ENCODE measurements at places on chromosomes 6 and 20. TPM values are rescaled to one million over a fixed set of nuclear protein-coding genes. Genes with fewer than 3 reads are reported as not detected.

DNA sequence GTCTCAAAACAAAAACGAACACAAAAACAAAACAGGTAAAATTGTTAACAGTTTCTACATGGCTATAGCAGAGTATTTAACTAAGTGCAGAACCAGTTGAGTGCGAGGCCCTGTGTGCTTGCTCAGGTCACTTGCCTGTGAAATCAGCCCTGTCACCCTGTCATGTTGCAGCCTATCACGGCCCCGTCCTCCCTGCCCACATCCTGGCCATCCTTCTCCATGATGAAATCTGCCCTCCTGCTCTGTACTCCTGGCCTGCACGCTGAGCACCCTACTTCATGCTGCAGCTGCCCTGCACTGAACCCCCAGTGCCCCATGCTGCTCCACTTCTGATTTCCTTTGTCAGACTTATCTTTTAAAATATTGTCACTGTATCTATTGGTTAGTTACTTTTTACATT lies 62.4 kb downstream of the DTD1 start:
- no peaks in the 10 kb centered on the region for H3K27me3 ChIP-seq
- H3K4me1 ChIP-seq: peaks cover 7% of the 10 kb centered on the region
- no peaks in the 10 kb centered on the region for H3K36me3 ChIP-seq

The BMP2 gene
- 10.4 TPM for total RNA-seq

DNA sequence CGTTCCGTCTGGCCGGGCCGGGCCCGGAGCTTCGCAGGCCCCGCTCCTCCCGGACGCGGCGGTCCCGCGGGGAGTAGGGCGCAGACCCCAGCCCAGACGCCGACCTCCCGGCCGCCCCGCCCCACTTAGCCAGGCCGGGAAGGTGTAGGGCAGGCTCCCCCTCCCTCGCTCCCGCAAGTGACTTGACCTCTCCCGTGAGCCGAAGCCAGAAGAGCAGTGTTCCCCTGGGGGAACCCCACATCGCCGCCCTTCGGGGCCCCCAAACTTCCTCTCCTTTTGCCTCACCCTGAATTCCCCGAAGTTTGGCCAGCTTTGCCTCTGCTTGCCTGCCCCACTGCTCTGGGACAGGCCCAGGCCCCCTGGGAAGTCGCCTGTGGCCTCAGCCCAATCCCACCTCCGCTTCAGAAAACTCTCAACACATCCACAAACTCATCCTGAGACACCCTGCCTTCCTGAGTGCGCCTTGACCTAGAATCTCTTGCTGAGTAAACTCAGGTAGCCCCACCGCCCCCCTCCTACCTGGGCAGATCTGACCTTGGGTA lies 524 bp upstream of the NOL4L start:
- peaks cover 5% of the 10 kb centered on the region for H3K4me1 ChIP-seq
- no peak overlapping the region for H3K27ac ChIP-seq
- peak overlapping the region; percentile 69 for H3K4me3 ChIP-seq
- no peaks in the 10 kb centered on the region for H3K36me3 ChIP-seq
- H3K27me3 ChIP-seq: no peaks in the 10 kb centered on the region

The EEF1A2 gene
- total RNA-seq: 2.4 TPM

- no peaks in the 10 kb centered on the region for H3K27me3 ChIP-seq
- H3K4me3 ChIP-seq: peak overlapping the region; percentile 22
- peak overlapping the region; percentile 65 for H3K27ac ChIP-seq
- H3K36me3 ChIP-seq: peaks cover 2% of the 10 kb centered on the region
- no peak for DNase-seq
These were observed 15.6 kb downstream of the RMND1 start for GRCh38 chr6:151436300-151436699.
